ENCODE measurements at places on chromosomes 7 and 10. TPM values are rescaled to one million over a fixed set of nuclear protein-coding genes. Genes with fewer than 3 reads are reported as not detected.

FOXI2 gene
- total RNA-seq, result not detected

MMD2 gene
- total RNA-seq, result not detected

STAG3 gene
- 23.7 TPM for total RNA-seq

CACNA2D1 gene
- total RNA-seq, result not detected

VCL gene
- 26.1 TPM for total RNA-seq

FKBP6 gene
- not detected for total RNA-seq

CLRN3 gene
- not detected for total RNA-seq

FAM13C gene
- not detected for total RNA-seq

PON3 gene
- not detected for total RNA-seq

DIP2C gene
- total RNA-seq, result 1.9 TPM

PSD gene
- total RNA-seq, result 10.4 TPM

MYH16 gene
- total RNA-seq, result not detected

SHOC2 gene
- total RNA-seq, result 38.3 TPM

ZNF365 gene
- total RNA-seq, result not detected

KAZALD1 gene
- total RNA-seq, result 0.79 TPM

MKLN1 gene
- total RNA-seq, result 38.8 TPM

PLXNA4 gene
- 0.70 TPM for total RNA-seq

TMEM273 gene
- 36.4 TPM for total RNA-seq

RADIL gene
- total RNA-seq, result 0.26 TPM

GDF2 gene
- total RNA-seq, result not detected

MRLN gene
- 0.82 TPM for total RNA-seq

ACSL5 gene
- total RNA-seq, result 42.8 TPM

GSTO2 gene
- total RNA-seq, result 1.3 TPM

CDHR1 gene
- total RNA-seq, result 0.33 TPM

ATP6V1F gene
- 132 TPM for total RNA-seq

PNLIPRP2 gene
- total RNA-seq, result not detected

HNRNPA2B1 gene
- 862 TPM for total RNA-seq

COL13A1 gene
- not detected for total RNA-seq

INSYN2A gene
- total RNA-seq, result not detected

FEZF1 gene
- total RNA-seq, result not detected

NAMPT gene
- total RNA-seq, result 480 TPM

SNX10 gene
- total RNA-seq, result 42.1 TPM

POLR2J gene
- total RNA-seq, result 46.8 TPM

SPDYE1 gene
- not detected for total RNA-seq

SORCS3 gene
- not detected for total RNA-seq

TMEM225B gene
- 0.61 TPM for total RNA-seq

SPDYE8 gene
- not detected for total RNA-seq

SFXN4 gene
- 58.1 TPM for total RNA-seq

CYP2C19 gene
- 0.33 TPM for total RNA-seq

Data from activated CD4-positive, alpha-beta T cell treated with anti-CD3 and anti-CD28 coated beads, Interleukin-2, amount 10 ng/mL, durations not matched to agents 24 days and 14 days (primary cell).